ENCODE measurements at places on chromosomes 5 and 9.

DNA sequence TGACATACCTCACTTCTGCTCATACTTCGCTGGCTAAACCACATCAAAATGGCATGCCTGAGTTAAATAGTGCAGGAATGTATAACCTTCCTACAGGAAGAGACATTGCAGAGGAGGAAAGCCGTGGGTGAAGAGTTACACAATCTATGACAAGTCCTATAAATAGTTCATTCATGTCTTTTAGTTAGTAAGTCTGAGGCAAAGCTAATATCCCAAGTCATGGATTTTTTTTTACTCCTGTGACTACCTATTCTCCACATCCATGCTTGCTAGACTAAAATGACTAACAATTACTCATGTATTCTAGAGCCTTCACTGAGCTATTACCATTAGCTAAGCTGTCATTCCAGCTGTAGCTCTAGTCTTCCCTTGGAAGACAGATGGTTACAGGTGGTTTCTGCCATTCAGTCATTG, 391.3 kb downstream of the NR2F1-AS1 start:
- DNase-seq, result peak; percentile 97

DNA sequence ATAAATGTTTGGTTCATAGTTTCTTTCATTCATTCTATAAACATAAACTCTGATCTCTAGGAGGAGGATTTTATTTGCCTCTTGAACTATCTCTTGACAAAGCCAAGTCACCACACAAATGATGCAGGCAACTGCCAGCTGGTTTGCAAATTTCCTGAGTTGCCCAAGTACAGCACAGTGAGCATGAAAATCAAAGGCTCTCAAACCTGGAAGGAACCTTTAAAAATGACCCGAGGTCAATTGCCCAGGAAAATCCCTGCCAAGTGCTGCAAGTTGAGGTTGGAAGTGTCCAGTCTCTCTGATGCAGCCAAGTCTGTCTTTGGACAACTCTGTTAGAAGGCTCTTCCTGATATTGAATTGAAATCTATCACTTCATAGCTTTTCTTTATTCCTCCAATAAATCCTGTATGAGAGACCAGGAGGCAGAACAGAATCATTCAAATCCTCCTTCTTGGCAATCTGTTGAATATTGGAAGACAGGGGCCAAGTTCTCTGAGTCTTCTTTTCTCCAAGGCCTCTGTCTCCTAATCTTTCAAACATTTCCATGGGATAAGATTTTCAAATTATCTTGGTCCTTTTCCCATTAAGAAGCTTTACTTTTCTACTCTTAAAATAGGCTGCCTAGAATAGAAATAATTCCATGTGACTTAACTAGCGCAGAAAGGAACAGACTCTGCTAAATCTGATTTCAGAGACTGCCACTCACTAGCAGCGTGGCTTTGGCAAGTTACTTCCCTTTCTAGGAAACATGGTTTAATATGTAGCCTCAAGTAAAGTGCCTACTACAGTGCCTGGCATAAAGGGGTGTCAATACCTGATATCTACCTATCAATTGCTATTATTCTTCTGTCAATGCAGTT, 159.2 kb downstream of the SNX18 start:
- no peak for DNase-seq

GRCh38 chr5:160118349-160119141, 705 bp downstream of the PWWP2A start:
- DNase-seq, result no peak

GRCh38 chr9:132539096-132539495, 43.3 kb upstream of the BARHL1 start:
- no peak for DNase-seq

DNA sequence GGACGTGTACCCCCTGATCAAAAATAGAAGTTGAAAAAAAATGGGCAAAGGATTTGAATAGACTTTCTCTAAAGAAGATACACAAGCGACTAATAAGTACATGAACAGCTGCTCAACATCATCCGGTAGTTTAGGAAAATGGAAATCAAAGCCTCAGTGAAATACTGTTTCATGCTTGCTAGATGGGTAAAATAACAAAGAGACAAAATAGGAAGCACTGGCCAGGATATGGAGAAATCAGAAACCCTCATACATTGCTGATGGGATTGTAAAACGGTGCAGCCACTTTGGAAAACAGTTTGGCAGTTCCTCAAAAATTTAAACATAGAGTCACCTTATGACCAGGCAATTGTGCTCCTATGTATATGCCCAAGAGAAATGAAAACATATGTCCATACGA, 65.0 kb upstream of the SUB1 start:
- DNase-seq, result peak; percentile 51

DNA sequence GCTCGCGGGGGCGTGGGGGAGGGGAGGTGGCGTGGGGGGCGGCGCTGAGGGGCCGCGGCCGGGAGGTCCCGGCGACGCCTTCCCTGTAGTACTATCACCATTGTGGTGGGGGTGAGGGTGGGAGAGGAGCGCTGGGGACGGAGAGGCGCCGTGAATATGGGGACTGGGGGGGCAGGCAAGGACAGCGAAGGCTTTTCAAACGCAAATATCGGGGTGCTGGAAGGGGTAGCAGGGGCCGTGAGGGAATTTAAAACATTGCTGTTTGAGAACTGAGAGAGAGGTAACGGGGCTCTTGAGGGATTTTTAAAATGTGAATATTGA, 427 bp downstream of the RBM27 start:
- DNase-seq, result no peak

DNA sequence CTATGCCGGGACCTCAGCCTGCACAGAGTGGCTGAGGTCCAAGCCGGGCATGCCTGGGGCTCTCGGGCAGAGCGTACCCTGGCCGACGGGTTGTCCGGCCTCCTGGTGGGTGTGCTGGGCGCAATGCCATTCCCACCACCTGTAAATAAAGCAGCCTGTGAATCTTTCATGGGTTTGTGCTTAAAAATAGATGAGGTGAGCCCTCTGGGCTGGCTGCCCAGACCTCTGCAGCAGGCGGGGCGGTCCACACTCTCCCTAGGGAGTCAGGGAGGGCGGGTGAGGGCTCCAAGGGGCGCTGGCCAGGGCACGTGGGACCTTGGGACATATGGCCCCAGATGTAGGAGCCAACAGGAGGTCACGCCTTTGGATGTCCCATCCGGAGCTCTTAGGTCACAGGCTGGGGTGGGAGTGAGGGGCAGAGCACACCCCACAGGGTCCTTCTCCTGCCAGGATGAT, 3.6 kb upstream of the AGPAT2 start:
- no peak for DNase-seq

DNA sequence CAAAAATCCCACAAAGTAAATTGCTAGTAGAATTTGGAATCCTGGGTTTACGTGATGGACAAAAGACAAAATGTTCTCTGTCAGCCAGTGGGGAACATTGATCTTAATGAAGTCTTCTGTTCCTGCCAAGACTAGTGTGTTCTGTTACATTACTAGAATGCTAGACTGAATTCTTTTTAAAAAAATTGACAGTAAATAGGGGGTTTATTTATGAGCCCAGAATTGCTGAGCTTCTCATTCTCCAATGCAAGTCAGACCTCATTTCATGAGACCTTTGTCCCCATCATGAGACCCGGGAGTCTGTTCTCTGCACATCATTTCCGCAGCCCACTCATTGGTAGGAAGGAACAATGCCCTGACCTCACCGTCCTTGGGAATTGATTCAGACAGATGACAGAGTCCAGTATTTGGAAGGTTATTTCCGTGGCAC, 173.8 kb upstream of the OTULINL start:
- DNase-seq, result no peak

- DNase-seq, result peak; percentile 10
These were observed 17.6 kb upstream of the UBE2D2 start for GRCh38 chr5:139543423-139543991.

DNA sequence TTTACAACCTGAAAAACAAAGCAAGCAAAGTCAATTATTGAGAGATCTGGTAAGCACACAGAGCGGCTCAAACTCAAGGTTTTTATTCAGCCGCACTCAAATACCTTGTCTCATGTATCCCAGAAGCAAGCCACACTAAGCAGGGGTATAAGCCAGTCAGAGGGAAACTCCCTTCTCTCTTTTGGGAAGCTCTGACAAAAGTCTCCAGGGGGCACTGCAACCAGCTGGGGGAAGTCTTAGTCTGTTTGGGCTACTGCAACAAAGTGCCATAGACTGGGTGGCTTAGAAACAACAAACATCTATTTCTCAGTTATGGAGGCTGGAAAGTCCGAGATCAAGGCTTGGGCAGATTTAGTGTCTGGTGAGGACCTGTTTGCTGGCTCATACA, 246.0 kb downstream of the ENC1 start:
- DNase-seq, result no peak

DNA sequence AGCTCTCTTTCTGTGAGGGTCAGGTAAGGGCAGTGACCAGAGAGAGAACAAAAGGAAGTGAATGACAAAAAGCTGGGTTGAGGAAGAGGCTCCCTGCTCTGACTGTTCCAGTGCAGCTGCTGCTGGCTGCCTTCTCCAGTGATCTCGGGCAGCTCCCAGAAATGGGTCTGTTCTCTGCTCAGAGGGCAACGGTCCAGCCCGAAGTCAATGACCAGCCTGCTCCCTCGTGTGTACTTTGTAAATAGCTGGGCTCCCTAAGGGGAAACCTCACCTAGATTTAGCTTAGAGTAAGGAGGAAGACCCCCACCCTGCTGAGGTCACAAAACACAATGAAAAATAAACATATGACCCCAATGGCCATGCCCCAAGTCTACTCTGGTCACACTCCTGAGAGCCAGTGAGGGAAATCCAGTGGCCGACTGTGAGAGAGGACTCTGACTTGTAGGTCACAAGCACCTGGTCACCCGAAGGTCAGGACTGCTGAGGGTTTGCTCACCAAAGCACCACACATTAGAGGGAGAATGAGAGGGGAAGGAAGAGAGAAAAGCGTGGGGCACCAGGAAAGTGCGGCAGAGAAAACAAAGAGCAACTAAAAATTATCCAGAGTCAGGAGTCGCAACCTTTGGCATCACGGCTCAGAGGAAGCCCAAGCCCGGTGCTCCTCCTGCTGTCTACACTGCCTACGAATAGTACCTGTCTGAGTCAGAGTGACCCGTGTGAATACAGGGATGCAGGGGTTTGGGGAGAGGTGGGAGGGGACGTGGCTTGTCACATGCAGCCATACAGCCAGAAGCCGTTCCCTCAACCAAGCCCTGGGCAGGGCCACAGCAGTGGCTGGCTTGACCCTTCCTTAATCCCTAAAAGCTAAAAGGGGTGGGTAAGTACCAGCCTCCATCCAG, 19.8 kb downstream of the NIPAL4 start:
- no peak for DNase-seq

GRCh38 chr5:171622010-171622409, 163.6 kb upstream of the SMIM23 start:
- no peak for DNase-seq

DNA sequence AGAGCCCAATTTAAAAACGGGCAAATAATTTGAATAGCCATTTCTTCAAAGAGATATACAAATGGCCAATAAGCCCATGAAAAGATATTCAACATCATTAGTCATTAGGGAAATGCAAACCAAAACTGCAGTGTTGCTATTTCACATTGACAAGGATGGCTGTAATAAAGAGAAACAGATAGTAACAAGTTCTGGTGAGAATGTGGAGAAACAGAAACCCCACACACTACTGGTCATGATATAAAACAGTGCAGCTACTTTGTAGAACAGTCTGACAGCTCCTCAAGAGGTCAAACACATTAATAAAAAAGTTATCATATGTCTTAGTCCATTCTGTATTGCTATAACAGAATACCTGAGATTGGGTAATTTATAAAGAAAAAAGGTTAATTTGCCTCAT, 237.0 kb upstream of the GRAMD2B start:
- DNase-seq, result no peak

DNA sequence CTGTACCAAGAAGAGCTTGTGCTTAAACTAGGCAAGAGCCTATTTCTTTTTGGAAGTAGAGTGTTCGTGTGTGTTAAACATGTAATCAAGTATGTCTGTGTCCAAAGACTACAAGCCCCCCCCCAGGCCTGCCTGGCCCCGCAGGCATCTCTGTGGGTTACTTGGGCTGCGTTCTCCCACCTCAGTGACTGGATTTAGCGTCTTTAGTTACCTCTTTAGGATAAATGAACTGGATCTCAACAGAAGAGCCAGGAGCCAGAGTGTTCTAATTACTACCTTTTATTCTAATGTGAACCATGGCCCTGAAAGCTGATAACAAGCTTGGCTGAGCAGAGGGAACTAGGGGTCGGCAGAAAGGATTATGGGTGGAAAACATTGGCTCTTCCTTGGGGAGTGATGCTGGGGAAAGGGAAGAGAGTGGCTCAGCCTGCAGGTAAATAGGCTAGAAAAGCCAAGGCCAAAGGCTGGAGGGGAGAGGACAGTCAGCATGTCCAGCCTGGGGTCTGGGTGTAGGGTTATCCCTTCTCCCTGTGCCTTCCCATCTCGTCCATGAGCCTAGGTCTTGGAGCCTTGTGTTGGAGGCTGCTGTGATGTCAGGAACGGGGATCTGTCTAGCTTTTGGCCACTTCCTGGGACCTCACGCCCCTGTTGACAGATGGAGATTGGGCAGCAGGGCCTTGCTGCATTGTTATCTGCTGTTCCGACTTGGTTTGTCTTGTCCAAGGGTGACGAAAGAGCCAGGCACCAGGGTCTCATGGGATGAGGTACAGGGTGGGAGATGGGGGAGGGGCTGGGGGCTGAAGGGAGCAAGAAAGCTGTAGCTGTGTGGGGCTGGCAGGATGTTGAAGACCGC, 11.1 kb downstream of the CD74 start:
- no peak for DNase-seq
